ENCODE measurements at places on chromosomes 7 and 10.

DNA sequence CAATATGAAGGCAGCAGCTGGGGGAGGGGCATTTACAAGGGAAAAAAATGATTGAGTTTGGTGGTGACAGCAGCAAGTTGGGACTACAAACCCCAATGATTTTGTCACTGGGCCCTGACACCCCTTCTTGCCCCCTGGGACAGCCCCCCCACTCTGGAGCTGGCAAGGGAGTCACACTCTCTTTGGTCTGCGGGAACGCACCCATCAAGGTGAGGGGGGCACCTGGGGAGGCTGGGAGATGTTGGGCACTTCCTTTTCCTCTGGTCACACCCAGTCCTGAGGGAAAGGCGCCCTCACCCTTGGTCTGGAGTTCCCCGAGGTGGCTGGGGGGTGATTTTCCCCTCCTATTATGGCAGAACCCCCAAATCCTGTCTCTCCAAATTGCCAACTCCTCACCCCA is 24.4 kb downstream of the EPHB4 start:
- DNase-seq: no peak

- no peak for DNase-seq
Measured at GRCh38 chr7:91596287-91596686, 284.2 kb downstream of the MTERF1 start.

DNA sequence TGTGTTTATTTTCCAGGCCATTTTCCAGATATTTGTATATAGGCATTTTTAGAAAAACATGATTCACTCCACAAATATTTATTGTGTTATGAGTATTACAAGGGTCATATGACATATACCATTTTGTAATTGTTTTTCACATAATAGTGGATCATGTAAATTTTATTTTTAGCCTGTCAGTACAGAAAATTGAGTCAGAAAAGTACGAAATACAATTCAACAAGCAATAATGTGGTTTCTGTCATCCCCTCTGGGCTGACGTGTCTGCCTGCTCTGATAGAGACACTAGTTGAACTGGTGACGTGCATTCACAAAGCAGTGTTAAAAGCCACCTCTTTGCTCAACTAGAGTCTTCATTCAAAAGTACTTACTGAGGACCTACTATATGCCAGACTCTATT is 97.9 kb upstream of the STEAP1B start:
- no peak for DNase-seq

DNA sequence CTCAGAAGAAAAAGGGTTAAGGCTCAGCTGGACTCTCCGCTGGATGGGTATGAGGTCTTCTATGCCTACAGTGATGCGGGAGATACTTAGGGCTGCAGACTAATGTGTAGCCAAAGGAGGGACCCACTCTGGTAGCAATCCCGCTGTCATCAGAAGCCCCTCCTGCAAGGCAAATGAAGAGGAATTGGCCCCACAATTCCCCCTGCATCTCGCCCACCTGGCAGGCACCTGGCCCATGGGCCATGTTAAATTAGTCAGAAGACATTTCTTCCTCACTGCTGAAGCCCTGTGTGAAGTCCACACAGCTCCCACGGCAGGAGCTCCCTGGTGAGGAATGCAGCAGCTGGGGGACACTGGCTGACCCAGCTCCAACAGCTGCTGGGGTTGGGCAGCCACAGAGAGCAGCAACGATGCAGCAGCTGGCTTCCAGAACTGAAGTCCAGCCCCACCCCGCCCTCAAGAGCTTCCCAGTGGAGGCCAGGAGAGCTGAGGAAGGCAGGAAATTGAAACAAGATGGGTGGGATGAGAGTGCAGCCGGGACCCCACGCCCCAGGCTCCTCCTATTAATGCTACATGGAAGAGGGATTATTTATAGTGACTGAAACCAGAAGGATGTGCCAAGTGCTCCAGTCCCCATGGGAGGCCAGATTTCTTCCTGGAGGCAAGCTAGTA is 5.5 kb downstream of the VSTM4 start:
- no peak for DNase-seq

DNA sequence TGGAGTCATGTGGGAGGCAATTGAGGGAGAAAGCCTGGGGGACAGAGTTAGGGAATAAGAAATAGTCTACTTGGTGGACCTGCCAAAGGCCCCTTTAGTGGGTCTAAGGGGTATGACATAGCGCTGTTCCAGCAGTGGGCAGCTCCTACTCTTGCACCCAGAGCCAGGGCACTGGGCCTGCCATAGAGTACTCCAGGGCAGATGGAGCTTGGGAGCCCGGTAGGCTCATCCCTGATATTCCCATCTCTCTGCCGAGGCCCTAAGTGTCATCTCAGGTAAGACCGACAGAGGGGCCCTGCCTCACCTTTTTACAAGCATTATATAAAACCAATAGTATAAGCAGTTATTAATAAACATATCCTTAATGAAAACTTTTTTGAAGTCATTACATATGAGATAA is 9.6 kb downstream of the SAMD9L start:
- no peak for DNase-seq

DNA sequence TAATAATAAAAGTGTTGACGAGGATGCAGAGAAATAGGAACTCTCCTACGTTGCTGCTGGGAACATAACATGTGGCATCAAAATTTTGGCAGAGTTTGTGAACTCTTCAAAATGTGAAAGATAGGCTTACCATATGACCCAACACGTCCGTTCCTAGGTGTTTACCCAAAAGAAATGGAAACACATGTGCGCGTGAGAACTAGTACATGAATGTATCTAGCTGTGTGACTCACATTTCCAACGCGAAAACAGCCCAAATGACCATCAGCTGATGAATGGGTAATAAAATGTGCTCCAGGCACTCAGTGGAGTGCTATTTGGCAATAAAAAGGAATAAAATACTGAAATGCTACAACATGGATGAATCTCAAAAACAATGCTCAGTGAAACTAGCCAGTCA is 10.4 kb upstream of the ELFN1 start:
- no peak for DNase-seq

DNA sequence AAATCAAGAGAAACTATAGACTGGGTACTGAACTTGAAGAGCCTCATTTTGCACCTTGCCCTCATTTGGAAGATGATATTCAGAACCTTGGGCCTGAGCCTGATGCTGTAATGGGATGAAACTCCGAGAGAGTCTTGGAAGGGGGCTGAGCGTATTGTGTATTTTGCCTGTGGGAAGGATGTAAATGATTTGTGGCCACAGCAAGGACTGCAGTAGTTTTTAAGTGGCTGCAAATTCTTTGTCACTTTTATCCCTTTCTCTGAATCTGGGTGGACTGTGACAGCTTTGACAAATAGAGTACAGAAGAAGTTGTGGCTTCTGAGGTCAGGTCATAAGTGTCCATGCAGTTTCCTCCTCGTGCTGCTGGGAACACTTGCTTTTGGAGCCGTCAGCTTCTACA is 221.2 kb downstream of the ADRA2A start:
- no peak for DNase-seq

- no peak for DNase-seq
Measured at GRCh38 chr10:95244152-95244551, 46.7 kb downstream of the PDLIM1 start.

- DNase-seq: no peak
Measured at GRCh38 chr10:58104351-58104751, 163.3 kb downstream of the IPMK start.

Measured in SK-N-MC (cell line).